ENCODE measurements at places on chromosomes 7 and 10. TPM values are rescaled to one million over a fixed set of nuclear protein-coding genes. Genes with fewer than 3 reads are reported as not detected.

DNA sequence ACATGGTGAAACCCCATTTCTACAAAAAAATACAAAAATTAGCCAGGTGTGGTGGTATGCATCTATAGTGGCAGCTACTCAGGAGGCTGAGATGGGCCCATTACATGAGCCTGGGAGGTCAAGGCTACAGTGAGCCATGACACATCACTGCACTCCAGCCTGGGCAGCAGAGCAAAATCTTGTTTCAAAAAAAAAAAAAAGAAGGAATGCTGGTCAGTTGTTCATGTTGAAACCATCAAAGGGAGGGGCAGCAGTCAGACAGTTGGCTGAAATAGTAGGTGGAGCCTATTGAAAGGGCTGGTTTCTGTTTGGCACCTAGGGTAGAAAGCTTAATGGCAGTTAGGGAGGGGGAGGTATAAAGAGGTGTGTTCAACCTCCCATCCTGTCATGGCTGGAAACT is 323.0 kb downstream of the GALNT17 start:
- H3K4me1 ChIP-seq = no peaks in the 10 kb centered on the region
- DNase-seq = no peak
- H3K27me3 ChIP-seq = no peaks in the 10 kb centered on the region
- H3K4me3 ChIP-seq = no peak overlapping the region

- H3K27me3 ChIP-seq = no peaks in the 10 kb centered on the region
- DNase-seq = no peak
- no peak overlapping the region for H3K27ac ChIP-seq
- peaks cover 61% of the 10 kb centered on the region for H3K36me3 ChIP-seq
- no peaks in the 10 kb centered on the region for H3K4me1 ChIP-seq
- H3K4me3 ChIP-seq = no peak overlapping the region
Measured at GRCh38 chr10:5105626-5106025, 11.4 kb downstream of the AKR1C3 start.

- peaks cover 47% of the 10 kb centered on the region for H3K36me3 ChIP-seq
- no peaks in the 10 kb centered on the region for H3K27me3 ChIP-seq
- no peak for DNase-seq
- H3K27ac ChIP-seq = peak overlapping the region; percentile 74
- peaks cover 33% of the 10 kb centered on the region for H3K4me1 ChIP-seq
Measured at GRCh38 chr7:155762655-155763054, 49.6 kb downstream of the SHH start.

GRCh38 chr7:56174875-56175760 is 58.9 kb upstream of the NUPR2 start:
- H3K27me3 ChIP-seq = peaks cover 17% of the 10 kb centered on the region
- H3K4me1 ChIP-seq = no peaks in the 10 kb centered on the region
- H3K27ac ChIP-seq = no peak overlapping the region
- no peaks in the 10 kb centered on the region for H3K36me3 ChIP-seq

DNA sequence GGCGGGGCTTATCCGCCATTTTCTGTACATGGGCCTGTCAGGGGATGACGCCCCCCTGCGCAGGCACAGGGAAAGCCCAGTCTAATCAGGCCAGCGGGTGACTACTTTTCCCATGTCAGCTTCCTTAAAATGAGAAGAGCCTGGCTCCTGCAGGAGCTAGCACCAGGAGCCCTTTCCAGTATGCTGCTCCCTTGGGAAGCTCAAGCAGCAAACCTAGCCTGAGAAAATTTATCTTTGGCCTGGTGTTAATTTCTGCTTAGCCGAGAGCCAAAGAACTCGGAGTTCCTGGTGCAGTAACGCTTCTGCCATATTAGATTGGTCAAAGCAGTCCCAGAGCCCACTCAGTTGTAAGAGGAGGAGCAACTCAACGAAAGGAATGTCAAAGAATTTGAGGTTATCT is 239.0 kb upstream of the PHYHIPL start:
- no peak overlapping the region for H3K4me3 ChIP-seq
- no peaks in the 10 kb centered on the region for H3K4me1 ChIP-seq
- DNase-seq = no peak
- no peaks in the 10 kb centered on the region for H3K36me3 ChIP-seq

- peaks cover 69% of the 10 kb centered on the region for H3K4me1 ChIP-seq
- no peak overlapping the region for H3K27ac ChIP-seq
- H3K36me3 ChIP-seq = peaks cover 17% of the 10 kb centered on the region
- no peak for DNase-seq
- no peak overlapping the region for H3K4me3 ChIP-seq
Measured at GRCh38 chr7:130998993-130999602, 265.1 kb upstream of the KLF14 start.

DNA sequence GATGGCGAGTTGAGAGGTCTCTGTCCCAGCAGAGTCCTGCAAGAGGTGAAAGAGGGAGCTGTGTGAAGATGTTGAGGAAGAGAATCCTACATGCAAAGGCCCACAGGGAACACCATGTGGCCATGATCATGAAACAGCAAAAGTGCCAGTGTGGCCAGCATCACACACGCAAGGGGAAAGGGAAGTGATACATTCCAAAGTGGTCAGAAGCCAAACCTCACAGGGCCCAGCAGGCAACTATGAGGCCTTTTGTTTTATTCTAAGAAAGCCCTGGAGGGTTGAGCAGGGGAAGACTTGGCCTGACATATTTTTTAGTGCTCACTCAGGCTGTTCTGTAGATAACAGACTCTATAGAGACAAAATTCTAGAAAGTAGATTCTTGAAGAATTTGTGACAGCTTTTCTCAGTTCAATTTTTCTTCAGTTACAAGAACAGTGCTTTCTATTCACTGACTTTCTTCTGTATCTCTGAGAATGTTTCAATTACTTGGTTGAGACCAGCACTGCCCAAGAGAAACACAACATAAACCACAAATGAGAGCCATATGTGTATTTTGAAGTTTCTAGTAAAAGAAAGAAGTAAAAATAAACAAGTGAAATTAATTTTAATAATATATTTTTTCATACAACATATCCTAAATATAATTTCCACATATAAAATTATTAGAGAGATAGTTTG is 82.3 kb downstream of the HTR7 start:
- H3K27ac ChIP-seq = no peak overlapping the region
- DNase-seq = no peak
- no peaks in the 10 kb centered on the region for H3K36me3 ChIP-seq
- no peak overlapping the region for H3K4me3 ChIP-seq

Gene CLDN4
- 116 TPM for total RNA-seq

- H3K4me1 ChIP-seq = no peaks in the 10 kb centered on the region
- DNase-seq = no peak
- no peaks in the 10 kb centered on the region for H3K36me3 ChIP-seq
- no peak overlapping the region for H3K27ac ChIP-seq
- H3K27me3 ChIP-seq = no peaks in the 10 kb centered on the region
Measured at GRCh38 chr10:94989192-94989591, 50.7 kb downstream of the CYP2C9 start.

DNA sequence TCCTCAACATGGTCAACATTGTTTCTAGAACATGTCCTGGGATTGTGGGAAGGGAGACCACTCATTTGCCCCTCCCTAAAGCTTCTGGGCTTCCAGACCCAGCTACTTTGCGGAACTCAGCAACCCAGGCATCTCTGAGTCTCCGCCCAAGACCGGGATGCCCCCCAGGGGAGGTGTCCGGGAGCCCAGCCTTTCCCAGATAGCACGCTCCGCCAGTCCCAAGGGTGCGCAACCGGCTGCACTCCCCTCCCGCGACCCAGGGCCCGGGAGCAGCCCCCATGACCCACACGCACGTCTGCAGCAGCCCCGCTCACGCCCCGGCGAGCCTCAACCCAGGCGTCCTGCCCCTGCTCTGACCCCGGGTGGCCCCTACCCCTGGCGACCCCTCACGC is at the start of gene EPO:
TSS of gene EPO (plus strand) at position 190 of the 392 bp plus-strand sequence. CDS start 513 bp downstream, outside the sequence.
- no peak within 1 kb of the TSS for H3K4me3 ChIP-seq
- H3K36me3 ChIP-seq = no peaks in the 10 kb centered on the region
- no peak for DNase-seq
- H3K27ac ChIP-seq = no peak within 1 kb of the TSS

DNA sequence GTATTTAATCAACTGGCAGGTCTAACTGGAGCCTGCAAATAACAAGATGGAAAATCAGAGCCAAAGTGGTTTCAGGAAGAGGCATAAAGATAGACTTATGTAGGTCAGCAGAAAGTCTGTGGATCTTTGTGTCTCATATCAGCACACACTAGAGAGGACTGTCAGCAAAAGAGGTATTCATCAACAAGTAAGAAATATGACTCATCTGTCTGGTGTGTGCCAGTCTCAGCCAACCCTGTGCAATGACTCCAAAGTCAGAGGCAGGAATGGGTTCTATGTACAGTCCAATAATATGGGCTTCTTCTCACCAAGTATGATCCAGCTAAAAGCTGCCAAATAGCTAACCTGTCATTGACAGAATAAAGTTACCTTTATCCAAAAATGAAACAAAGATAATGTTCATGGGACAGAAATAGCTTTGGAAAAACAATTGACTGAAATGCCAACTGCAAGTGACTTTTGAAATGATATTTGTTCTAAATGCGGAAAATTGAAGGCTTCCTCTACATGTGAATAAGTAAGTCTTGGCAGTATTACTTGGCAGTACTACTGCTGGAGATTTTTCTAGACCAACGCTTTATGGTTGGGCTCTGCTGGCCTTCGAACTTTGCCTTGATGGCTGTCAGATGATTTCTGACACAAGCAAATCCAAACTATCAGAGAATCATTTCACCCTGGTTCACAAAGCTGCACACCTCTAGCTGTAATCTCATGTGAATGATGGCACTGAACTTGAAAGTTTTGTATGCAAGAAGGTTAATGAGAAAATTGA is 272.3 kb upstream of the SEMA3C start:
- H3K36me3 ChIP-seq = no peaks in the 10 kb centered on the region
- no peak overlapping the region for H3K4me3 ChIP-seq
- H3K4me1 ChIP-seq = no peaks in the 10 kb centered on the region

DNA sequence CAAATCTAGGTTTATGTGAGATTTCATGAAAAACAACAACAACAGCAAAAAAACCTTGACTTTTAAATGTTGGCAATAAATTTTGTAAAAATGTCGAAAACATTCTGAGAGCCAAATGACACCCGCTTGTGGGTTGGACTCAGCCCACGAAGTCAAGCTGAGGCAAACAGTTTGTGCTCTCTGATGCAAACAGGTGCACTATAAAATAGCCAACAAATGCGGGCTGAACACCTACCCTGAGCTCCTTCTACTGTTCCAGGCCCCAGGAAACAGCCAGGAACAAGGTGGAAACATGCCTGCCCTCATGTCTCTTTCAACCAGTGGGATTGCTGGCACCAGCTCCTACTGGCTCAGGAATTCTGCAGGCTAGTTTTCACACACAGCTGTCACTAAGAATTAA is 105.0 kb upstream of the ZNF716 start:
- no peaks in the 10 kb centered on the region for H3K27me3 ChIP-seq
- H3K36me3 ChIP-seq = no peaks in the 10 kb centered on the region
- no peak overlapping the region for H3K27ac ChIP-seq

- no peak overlapping the region for H3K4me3 ChIP-seq
- H3K27ac ChIP-seq = no peak overlapping the region
- DNase-seq = no peak
- no peaks in the 10 kb centered on the region for H3K36me3 ChIP-seq
- no peaks in the 10 kb centered on the region for H3K27me3 ChIP-seq
- no peaks in the 10 kb centered on the region for H3K4me1 ChIP-seq
Measured at GRCh38 chr7:28615091-28615490, 202.8 kb downstream of the CREB5 start.
